ENCODE measurements at places on chromosomes 11 and 22.

DNA sequence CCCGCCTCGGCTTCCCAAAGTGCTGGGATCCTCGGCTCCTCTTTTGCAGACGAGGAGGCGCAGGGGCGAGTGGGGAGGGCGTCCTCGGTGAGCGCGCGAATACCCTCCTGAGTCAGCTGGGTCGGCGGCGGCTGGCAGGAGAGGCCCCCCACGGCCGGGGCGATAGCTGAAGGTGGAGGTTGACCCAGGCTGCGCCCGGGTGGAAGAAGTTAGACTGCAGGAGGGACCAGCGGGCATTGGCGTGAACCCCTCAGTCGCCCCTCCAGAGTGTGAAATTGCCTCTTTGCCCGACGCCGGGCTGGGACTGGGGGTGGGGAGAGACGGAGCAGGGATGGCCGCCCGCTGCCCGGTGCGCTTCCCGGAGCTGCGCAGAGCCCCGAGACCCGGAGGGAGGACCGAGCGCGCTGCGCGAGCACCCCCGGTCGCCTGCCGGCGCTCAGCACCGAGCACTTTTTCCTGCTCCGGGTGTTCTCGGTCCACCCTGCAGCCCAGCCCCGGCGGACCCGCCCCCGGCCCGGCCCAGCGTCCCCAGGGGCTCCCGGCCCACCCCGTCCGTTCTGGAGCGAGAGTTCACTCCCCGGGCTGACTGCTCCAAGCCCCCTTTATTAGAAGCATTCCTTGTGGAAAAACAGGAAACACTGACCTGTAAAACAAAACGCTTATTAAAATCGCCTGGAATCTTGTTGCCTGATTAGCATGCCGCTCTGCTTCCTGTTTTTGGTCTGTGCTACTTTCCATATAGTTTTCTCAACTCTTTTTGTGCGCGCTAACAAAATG, 13.7 kb upstream of the CPT1A start:
- DNase-seq: no peak

- DNase-seq: no peak
These were observed 453.9 kb upstream of the CCDC179 start for GRCh38 chr11:23314162-23314561.

GRCh38 chr11:48900131-48900800, 83.4 kb downstream of the TRIM51G start:
- no peak for DNase-seq

DNA sequence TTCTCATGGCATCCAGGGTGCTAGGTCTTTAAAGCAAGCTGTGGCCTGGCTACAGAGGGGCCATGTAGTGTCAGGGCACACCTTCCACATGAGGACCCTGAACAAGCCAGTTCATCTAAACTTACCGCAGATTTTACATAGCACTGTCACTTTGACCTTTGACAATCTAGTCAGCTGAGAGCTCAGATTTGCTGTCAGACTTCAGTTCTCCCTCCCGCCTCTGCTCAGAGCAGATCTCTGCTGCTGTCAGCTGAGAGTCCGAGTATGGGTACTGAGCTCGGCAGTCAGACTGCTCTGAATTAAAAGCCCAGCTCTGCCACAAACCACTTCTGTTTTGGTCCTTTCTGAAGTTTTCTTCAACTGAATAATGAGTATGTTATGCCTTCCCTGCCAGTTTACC, 507.1 kb downstream of the SOX6 start:
- no peak for DNase-seq

DNA sequence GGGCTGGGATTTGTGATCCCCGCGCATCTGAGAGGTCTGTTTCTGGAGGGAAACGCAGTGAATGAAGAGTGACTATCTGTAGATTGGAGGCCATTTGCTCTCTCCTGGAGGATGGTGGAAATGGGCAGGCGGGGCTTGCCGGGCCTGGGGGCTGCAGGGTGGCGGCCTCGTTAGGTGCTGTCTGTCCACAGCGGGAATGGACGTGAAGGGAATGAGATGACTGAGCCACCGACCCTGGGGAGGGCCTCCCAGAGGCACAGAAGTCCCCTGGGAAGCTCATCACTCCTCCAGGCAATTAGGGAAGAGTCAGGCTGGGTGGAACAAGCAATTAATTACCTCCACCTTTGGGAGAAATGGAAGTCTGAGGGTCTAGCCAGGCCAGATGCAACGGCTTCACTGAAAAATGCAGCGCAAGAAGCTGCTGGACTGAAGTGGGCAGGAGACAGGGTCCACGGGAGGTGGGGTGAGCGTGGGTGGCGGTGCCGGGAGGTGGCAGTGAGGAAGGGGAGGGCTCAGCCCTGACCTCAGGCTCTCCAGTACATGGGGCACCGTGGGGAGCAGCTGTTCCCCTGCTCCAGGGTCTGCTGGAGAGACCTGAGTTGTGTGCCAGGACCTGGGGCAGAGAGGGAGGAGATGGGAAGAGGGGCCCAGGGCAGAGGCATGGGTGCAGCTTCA, 524.5 kb downstream of the BRD1 start:
- no peak for DNase-seq

Measured in activated T-cell treated with anti-CD3 and anti-CD28 coated beads for 1 hour (primary cell).